ENCODE measurements at places on chromosomes 3 and 15.

- DNase-seq: peak; percentile 80
These were observed 287.5 kb upstream of the ROBO1 start for GRCh38 chr3:80055306-80055705.

DNA sequence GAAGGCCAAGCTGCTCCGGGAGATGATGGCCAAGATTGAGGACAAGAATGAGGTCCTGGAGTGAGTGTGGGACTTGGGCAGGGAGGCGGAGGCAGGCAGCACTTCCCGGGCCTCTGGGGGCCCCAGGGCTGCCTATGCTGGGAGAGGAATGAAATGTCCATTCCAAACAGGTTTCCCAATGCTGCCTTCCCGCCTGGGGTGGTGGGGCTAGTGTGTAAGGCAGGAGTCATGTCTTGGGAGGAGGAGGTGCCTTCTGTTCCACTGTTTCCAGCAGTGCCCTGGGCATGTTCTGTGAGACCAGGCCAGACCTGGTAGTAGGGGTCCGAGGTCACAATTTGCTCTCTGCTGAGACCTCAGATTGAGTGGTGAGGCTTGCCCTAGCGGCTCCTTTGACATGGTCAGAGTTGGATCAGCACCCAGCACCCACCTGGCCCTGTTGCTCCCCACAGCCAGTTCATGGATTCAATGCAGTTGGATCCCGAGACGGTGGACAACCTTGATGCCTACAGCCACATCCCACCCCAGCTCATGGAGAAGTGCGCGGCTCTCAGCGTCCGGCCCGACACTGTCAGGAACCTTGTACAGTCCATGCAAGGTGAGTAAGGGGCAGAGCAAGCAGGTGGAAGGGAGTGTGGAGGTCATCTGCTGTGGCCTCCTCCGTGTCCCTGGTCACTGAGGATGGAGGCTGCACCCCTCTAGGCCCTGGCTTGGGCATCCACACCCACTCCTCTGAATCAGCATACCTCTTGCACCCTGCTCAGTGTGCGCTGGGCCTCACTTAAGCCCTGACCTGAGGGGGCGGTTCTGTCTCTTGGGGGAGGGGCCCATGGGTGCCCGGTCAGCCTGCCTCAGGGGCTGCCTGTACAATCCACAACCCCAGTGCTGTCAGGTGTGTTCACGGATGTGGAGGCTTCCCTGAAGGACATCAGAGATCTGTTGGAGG is 27.3 kb downstream of the PTPN23 start:
- DNase-seq: no peak

- peak; percentile 83 for DNase-seq
These were observed 392.0 kb upstream of the RORA start for GRCh38 chr15:61621146-61621545.

DNA sequence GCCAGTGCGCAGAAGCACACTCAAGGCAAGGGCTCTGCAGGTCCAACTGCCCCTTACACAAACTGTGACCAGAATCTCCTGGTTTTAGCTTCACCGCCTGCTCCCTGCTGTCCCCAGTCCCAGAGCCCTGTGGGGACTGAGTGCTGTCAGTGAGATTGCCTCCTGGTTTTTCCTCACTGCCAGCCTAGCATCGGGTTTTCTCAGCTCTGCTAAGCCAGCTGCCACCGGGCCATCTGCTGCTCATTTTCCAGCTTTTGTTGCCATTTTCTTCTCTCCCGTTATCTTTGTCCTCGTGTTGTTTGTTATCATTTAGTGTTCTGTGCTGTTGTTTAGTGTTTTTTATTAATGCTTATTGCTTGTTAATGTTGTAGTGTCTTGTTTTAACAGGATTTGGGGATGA is 79.5 kb upstream of the BLM start:
- peak; percentile 96 for DNase-seq

- no peak for DNase-seq
These were observed 565.4 kb downstream of the ROBO2 start for GRCh38 chr3:77605308-77605707.

DNA sequence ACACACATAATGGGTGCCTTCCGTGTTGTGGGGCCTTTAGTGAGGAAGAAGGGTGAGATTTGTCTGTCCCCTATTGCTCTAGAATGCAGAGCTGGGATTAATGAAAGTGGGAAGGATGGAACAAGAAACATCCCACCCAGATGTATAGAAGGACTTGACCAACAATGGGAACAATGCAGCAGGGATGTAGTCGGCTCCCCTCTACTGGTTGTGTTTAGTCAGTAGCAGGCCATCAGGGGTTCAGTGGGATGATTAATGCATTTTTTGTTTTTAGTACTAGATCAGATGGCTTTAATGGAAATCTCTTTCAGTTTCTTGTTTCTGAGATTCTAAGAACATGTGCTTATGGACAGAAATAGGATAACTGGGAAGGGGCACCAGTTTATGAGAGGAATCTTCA is 156.0 kb upstream of the ROPN1 start:
- no peak for DNase-seq

GRCh38 chr3:188491276-188491687 is 337.3 kb downstream of the LPP start:
- DNase-seq: no peak
